ENCODE measurements at places on chromosomes 6 and 20.

GRCh38 chr6:6004390-6004995 is 2.2 kb downstream of the NRN1 start:
- peak; percentile 30 for DNase-seq

DNA sequence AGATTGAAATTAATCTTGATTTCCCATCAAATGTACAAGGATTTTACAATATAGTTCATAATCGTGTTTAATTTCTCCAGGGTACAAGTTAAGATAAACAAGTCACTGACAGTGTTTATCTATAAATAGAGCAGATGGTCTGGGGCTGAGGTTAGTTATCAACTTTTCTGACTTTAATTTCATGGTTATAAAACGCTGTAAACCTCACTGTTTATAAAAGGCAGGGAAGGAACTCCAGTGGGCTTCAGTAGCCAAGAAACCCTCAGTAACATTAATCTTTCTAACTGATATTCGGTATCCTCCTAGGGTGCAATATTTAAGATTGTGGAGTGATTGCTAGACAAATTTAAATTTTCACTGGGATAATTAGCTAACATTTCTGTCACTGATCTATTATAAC is 68.6 kb downstream of the GFRAL start:
- no peak for DNase-seq

DNA sequence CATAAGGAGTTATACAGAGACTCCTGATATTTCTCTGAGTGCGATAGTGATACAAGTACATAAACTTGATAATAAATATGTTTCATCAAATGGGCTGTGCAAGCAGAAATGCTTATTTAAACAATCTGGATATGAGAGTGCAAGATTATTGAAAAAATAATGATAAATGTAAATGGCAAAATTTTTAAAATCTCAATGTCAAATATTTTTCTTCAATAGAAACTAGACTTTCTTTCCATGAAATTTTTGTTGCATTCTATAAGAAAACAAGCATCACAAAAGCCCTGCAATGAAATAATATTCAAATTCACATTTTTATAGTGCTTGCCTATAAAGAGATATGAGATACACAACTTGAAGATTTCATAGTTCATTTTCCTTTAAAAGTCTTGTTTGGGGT is 2.7 kb downstream of the PACRG start:
- no peak for DNase-seq

DNA sequence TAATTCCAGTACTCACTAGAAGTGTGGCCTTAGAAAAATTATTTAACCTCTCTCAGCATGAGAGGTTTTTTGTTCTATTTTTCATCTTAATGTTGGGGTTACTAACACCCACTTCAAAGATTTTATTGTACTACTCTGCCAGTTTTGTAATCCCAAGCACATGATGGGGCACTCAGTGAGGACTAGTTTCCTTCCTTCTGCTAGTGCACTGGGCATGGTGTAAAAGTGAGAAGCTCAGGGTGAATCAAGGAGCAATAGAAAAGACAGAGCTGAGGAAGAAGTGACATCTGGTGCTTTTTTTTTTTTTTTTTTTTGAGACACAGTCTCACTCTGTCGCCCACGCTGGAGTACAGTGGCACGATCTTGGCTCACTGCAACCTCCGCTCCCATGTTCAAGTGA is 439.4 kb upstream of the ARID1B start:
- DNase-seq: no peak

- DNase-seq: no peak
Measured at GRCh38 chr6:126539022-126539421, 199.1 kb downstream of the CENPW start.

GRCh38 chr6:39929039-39929732 is 5.1 kb downstream of the MOCS1 start:
- DNase-seq: no peak

DNA sequence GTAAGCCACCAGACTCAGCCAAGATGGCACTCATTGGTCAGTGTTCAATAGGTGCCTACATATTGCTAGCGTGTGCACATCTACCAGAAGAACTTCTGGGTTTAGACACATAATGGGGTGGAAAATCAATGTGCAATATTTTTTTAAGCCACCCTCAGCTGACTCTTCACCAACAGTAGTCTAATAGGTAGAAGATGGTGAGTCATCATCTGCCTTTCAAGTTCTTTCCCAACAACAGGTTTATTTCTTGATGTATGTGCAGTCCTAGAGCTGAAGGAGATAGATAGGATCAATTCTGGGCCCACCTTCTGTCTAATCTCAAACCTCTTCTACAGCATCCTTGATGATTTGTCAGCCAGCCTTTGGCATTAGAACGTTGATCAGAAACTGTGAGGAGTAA is 41.3 kb downstream of the IRAK1BP1 start:
- DNase-seq: no peak

GRCh38 chr6:157840776-157841175 is 17.7 kb downstream of the SNX9 start:
- no peak for DNase-seq
